ENCODE measurements at places on chromosomes 16 and 17. TPM values are rescaled to one million over a fixed set of nuclear protein-coding genes. Genes with fewer than 3 reads are reported as not detected.

Gene RAB37
- 0.20 TPM for total RNA-seq

Gene CX3CL1
- not detected for total RNA-seq

Gene CHRNE
- total RNA-seq = 0.37 TPM

Gene PRSS36
- 0.37 TPM for total RNA-seq

Gene FBXL16
- 0.59 TPM for total RNA-seq

Data from subcutaneous preadipocyte (primary cell).